ENCODE measurements at places on chromosomes 2 and 18.

- DNase-seq: no peak
These were observed 49.9 kb downstream of the DGKD start for GRCh38 chr2:233404222-233404621.

- DNase-seq: no peak
These were observed 47.4 kb upstream of the DNAJC10 start for GRCh38 chr2:182668671-182669070.

DNA sequence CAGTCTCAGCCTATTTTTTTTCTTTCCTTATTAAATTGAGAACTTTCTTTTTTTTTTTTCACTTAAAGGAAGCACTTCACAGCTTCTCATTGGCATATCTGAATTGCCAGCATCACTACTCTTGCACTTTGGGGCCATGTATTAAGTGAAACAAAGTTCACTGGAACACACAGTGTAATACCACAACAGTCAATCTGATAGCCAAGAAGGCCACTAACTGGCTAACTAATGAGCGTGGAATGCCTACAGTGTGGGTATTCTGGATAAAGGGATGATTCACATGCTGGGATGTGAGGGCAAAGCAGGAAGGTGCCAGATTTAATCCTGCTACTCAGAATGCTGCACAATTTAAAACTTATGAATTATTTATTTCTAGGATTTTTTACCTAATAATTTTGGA, 11.7 kb upstream of the C18orf63 start:
- no peak for DNase-seq

- no peak for DNase-seq
These were observed 49.2 kb upstream of the TGIF1 start for GRCh38 chr18:3400567-3401296.

DNA sequence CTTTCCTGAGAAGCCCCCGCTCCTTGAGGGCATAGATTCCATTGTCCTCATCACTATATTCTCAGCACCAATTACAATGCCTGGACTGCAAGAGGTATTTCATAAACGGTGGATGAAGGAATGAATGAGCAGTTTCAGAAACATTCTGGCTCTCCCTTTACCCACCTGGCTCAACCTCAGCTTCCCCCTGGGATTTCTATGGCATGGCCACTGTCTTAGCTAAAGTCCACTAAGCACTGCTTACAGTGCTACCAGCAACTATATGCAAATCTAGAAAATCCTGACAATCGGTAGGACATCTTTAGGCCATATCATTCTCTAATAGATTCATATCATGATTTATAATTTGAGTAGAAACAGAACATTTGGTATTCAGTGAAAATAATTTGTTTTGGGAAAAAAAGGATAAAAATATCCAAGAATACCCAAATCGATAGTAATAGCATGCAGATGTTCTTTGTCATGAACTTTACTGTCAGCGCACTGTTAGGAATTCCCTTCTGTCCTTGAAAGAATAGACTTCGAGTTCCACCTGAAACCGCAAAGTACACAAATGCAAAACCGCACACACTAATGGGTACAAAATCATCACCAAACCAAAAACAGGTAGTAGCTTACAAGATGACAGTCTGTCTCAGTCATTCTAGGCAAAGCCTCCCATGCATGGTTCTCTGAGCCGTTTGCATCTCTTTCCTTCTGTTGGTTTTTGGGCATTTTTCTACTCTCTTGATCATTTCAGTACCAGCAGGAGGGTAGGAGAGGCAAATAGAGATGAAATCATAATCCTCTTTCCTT, 303.6 kb upstream of the ID2 start:
- DNase-seq: no peak

- DNase-seq: no peak
These were observed 393.0 kb upstream of the SALL3 start for GRCh38 chr18:78586586-78586985.

- DNase-seq: no peak
These were observed 664.4 kb upstream of the SLC8A1 start for GRCh38 chr2:41116106-41116797.

GRCh38 chr2:171810422-171811244, 83.4 kb downstream of the SLC25A12 start:
- DNase-seq: no peak

DNA sequence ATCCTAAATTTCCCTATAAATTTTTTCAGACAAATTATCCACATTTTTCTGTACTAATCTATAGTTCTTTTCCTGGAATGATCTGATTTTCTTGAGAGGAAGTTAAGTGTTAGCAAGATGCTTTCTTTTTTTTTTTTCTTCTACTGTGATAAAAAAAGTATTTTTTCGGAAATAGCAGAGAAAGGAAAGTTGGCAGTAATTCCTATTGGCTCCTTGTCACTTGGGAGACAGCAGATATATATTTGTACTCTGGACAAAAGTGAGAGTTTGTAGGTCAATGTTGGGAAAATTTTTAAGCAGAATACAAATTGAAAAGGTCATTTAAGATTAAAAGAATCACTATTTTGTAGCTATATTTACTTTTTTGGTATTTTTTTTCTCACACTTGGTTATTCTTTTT, 635.7 kb upstream of the NRXN1 start:
- DNase-seq: no peak

DNA sequence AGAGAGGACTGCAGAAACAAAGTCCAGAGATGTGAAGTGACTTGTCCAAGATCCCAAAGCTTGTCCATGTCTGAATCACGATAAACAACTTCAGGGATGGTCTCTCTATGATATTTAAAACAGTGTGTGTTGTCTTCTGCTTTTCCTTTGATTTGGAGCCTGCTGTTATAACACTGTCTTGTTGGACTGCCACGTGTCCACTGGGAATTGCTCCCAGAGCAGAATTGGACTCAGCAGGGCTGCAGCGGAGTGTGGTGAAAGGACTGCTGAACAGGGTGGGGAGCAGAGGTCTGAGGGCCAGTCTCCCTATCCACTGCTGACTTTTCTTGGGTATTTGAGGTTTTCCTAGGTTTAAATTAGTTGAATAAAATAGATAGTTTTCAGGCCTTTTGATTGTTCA, 68.3 kb downstream of the IL1R2 start:
- DNase-seq: no peak

Data from BJ (cell line).